ENCODE measurements at places on chromosomes 7 and 10.

- no peak for DNase-seq
These were observed 52.2 kb downstream of the PDGFA start for GRCh38 chr7:467393-467828.

- no peak for DNase-seq
These were observed 388 bp downstream of the ECD start for GRCh38 chr10:73167458-73167782.

DNA sequence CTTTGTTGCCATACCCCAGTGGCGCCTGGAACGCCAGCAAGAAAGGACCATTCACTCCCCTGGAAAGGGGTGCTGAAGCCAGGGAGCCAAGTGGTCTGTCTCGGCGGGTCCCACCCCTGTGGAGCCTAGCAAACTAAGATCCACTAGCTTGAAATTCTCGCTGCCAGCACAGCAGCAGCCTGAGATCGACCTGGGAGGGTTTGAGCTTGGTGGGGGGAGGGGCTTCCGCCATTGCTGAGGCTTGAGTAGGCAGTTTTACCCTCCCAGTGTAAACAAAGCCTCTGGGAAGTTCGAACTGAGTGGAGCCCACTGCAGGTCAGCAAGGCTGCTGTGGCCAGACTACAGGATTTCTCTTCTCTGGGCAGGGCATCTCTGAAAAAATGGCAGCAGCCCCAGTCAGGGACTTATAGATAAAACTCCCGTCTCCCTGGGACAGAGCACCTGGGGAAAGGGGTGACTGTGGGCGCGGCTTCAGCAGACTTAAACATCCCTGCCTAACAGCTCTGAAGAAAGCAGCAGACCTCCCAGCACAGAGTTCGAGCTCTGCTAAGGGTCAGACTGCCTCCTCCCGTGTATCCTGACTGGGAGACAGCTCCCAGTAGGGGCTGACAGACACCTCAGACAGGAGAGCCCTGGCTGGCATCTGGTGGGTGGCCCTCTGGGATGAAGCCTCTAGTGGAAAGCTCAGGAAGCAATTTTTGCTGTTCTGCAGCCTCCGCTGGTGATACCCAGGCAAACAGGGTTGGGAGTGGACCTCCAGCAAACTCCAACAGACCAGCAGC, 281.1 kb upstream of the SP4 start:
- DNase-seq = no peak

DNA sequence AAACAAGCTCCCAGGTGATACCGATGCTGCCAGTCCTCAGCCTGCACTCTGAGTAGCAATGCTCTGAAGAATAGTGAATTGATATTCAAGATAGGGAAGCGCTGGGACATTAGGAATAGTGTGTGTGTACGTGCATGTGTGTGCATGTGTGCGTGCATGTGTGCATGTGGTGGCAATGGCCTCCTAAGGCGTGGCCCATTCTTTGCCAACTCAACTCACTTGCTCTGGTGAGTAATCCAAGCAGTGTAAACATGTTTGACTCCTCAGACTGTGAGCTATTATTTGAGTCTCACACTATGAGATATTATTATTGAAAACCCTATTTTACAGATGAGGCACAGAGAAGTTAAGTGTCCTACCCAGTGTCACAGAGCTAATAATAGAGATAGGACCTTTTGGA, 186.6 kb downstream of the RAB11FIP2 start:
- DNase-seq = no peak

- peak; percentile 21 for DNase-seq
These were observed 91.2 kb downstream of the ZNF22 start for GRCh38 chr10:45091968-45092367.

DNA sequence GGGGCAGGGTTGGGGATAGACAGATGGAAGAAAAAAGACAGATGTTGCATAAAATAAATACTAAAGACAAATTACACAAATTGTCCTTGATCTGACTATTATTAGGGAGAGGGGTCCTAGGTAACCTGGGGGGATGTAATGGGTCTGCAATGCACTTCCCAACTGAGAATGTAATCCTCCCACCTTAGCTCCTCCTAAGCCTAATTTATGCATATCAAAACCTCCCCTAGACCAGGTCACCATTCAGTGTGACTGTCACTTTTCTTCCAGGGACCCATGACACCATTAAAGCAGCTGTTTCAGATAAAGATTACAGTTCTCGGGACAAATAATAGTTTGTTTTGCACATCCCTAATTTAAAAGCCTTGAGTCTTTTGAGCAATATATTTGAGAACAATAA, 133.9 kb upstream of the FEZF1 start:
- DNase-seq = peak; percentile 63

- DNase-seq = no peak
These were observed 58.0 kb downstream of the ANKIB1 start for GRCh38 chr7:92303761-92304160.

DNA sequence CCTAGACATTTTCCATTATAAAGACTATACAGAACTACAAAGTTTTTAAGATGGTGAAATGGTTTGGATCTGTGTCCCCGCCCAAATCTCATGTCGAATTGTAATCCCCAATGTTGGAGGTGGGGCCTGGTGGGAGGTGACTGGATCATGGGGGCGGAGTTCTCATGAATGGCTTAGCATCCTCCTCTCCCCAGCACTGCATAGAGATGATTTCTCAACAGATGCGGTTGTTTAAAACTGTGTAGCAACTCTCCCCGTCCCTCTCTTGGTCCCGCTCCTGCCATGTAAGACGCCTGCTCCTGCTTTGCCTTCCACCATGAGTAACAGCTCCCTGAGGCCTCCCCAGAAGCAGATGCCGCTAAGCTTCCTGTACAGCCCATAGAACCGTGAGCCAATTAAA, 1.6 kb downstream of the FAM133B start:
- DNase-seq = no peak

DNA sequence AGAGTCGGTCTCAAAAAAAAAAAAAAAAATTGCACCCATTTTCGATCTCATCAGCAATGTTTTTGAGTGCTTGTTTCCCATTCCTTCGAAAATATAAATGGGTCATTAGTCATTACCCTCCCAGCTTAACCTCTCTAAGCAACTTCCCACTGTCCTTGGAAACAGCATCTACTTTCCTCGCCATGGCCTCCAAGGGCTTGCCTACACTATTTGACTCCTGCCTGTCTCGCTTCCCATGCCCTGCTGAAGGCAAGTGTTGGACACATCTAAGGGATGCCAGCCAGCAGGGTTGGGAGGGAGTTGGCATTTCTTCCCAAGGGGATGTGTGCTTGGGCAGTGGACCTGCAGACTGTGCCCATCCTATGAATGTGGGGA, 12.7 kb upstream of the RHBDD2 start:
- no peak for DNase-seq

DNA sequence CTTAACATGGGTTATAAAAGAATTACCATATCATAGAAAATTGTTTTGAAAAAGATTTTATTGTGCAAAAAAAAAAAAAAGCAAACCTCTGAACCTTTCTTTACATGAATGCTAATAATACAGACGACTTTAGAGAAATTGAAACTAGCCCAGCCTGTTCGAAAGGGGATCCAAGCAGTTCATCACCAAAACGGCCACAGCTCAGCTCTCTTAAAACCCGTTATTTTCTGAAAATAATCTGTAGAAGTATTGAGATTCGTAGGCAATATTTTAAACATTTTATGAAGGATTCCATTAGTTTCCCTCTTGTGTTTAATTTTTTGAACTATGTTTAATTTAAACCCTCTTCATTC, 9.9 kb upstream of the GSAP start:
- DNase-seq = no peak
